ENCODE measurements at places on chromosomes 4 and X. TPM values are rescaled to one million over a fixed set of nuclear protein-coding genes. Genes with fewer than 3 reads are reported as not detected.

- DNase-seq: no peak
- H3K27ac ChIP-seq: no peak overlapping the region
- no peaks in the 10 kb centered on the region for H3K4me1 ChIP-seq
Observed at GRCh38 chr4:118755438-118756226, 70.4 kb downstream of the METTL14 start.

- no peak for DNase-seq
- no peaks in the 10 kb centered on the region for H3K27me3 ChIP-seq
- no peak overlapping the region for H3K27ac ChIP-seq
Observed at GRCh38 chr4:41146716-41147506, 67.4 kb downstream of the APBB2 start.

DNA sequence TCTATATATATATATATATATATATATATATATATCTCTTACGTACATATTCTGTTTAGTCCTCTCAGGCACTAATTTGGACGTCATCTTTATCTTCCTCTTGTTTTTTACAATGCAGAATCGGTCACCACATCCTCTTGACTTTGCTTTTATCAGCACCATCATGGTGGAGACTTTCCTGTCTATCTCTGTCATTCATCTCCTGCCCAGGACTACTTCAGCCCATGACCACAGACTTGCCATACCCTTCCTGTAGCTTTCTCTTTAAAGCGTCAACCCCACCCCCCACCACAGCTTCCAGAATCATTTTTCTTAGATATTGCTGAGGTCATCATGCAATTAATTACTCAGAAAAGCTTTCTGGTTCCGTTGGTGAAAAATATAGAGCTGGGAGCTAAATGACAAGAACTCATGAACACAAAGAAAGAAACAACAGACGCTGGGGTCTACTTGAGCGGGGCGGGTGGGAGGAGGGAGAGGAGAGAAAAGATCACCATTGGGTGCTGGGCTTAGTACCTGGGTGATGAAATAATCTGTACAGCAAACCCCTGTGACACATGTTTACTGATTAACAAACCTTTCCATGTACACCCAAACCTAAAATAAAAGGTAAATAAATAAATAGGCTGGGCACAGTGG is 30.5 kb upstream of the PRKX start:
- no peak overlapping the region for H3K4me3 ChIP-seq
- no peaks in the 10 kb centered on the region for H3K4me1 ChIP-seq
- no peaks in the 10 kb centered on the region for H3K27me3 ChIP-seq
- H3K27ac ChIP-seq: no peak overlapping the region
- no peaks in the 10 kb centered on the region for H3K36me3 ChIP-seq

GRCh38 chr4:185205697-185206342 is 2.0 kb upstream of the CFAP97 start:
- H3K36me3 ChIP-seq: peaks cover 6% of the 10 kb centered on the region
- H3K27me3 ChIP-seq: no peaks in the 10 kb centered on the region
- H3K27ac ChIP-seq: no peak overlapping the region

DNA sequence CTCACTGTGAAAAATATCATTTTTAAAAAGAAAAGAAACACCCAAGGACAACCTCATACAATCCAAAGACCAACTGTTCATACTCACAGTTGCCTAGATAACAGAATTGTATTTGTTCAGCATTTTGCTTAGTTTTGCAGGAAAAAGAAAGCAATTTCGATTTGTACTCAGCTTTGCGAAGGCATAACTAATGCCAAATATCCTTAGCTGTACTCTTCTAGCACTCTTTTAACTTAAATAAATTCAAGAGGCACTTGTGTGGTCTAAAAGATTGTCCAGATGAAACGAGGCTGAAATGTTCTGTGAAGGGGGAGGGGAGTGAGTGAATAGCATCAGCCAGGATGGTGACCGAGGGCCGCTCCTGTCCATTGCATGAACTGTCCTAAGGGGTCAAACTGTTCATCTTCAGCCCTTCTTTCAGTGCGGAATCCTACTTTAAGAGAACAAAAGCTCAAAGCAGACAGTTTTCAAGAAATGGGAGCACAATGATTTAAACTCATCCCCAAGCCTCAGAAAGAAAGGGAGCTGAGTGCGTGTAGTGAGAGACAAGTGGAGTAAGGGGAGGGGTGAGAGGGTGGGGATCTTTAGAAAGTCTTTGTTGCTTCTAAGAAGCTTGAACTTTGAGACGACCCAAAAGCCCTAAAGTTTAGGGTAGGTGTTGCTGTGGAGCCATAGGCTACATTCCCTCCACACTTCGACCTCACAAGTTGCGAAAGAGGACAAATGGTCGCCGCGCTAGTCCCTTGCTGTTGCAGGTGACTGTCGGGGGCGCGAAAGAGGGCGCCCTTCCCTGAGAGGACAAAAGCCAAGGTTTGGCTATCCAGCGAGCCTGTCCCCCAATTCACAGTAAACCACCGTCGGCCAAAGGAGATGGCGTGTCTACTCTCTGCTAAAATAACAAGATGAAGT is 4.0 kb upstream of the NEUROG2 start:
- no peak overlapping the region for H3K27ac ChIP-seq
- peaks cover 57% of the 10 kb centered on the region for H3K27me3 ChIP-seq
- no peaks in the 10 kb centered on the region for H3K36me3 ChIP-seq
- DNase-seq: no peak
- H3K4me3 ChIP-seq: no peak overlapping the region

DNA sequence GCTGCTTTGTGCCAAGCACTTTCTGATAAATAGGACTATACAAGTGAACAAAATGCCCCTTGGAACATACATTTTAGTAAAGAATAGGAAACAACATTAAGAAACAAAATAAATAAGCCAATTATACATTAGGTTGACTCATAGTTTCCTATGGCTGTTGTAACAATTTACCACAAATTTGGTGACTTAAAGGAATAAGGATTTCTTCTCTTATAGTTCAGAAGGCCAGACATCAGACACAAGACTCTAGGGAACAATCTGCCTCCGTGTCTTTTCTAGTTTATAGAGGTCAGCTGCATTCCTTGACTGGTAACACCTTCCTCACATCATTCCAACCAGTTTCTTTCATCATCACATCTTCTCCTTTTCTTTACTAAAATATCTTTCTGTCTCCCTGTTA is 235.9 kb upstream of the PCDH18 start:
- H3K36me3 ChIP-seq: no peaks in the 10 kb centered on the region
- no peaks in the 10 kb centered on the region for H3K4me1 ChIP-seq
- no peaks in the 10 kb centered on the region for H3K27me3 ChIP-seq
- H3K27ac ChIP-seq: no peak overlapping the region
- no peak for DNase-seq
- no peak overlapping the region for H3K4me3 ChIP-seq

- no peaks in the 10 kb centered on the region for H3K36me3 ChIP-seq
- no peaks in the 10 kb centered on the region for H3K27me3 ChIP-seq
- H3K27ac ChIP-seq: no peak overlapping the region
- H3K4me1 ChIP-seq: no peaks in the 10 kb centered on the region
- no peak overlapping the region for H3K4me3 ChIP-seq
Observed at GRCh38 chr4:95515589-95515988, 33.2 kb downstream of the UNC5C start.

GRCh38 chr4:41456559-41457101 is 81.3 kb upstream of the LIMCH1 start:
- H3K4me1 ChIP-seq: no peaks in the 10 kb centered on the region
- H3K4me3 ChIP-seq: no peak overlapping the region

MAGEA12 gene
- total RNA-seq: 76.2 TPM

PNMA6A gene
- total RNA-seq: 6.9 TPM
